ENCODE measurements at places on chromosomes 11 and 22. TPM values are rescaled to one million over a fixed set of nuclear protein-coding genes. Genes with fewer than 3 reads are reported as not detected.

The CHRM1 gene
- total RNA-seq = not detected

The SLC17A6 gene
- total RNA-seq = not detected

DNA sequence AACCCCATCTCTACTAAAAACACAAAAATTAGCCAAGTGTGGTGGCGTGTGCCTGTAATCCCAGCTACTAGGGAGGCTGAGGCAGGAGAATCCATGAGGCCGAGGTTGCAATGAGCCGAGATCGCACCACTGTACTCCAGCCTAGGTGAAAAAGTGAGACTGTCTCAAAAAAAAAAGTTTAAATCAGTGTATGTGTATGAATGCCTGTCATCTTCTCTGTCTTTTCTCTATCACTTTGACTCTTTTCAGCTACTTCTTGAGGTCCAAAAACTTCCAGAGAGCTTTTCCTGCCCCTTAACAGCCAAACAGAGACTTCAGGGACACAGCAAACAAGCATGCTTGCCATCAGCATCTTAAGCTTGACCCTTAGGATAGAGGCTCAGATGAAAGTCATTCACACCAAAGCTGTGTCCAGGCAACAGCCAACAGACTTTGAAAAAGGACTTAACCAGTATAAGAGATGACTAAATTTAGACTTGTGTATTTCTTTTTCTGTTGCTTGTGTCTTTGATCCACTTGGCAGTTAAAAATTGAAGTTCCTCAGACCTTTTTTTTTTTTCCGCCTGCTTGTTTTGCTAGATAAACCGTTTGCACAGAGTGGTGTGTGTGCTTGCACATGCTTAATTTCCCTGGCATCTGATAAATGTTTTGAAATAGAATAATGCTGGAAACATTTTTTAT, 151.9 kb downstream of the DBX1 start:
- no peaks in the 10 kb centered on the region for H3K27me3 ChIP-seq
- H3K4me1 ChIP-seq = no peaks in the 10 kb centered on the region
- H3K4me3 ChIP-seq = no peak overlapping the region
- no peaks in the 10 kb centered on the region for H3K36me3 ChIP-seq

DNA sequence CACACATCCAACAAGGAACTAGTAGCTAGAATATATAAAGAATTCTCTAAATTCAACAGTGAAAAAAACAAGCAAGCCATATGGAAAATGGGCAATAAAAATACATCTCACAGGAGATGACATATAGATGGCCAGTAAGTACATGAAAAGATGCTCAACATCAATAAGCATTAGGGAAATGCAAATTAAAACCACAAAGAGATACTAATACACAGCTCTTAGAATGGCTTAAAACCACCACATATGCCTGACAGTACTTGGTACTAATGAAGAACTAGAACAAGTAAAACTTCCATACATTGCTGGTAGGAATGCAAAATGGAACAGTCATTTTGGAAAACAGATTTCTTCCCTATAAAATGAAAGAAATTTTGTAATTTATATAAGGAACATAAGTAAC, 71.6 kb upstream of the GAB2 start:
- DNase-seq = no peak
- no peaks in the 10 kb centered on the region for H3K4me1 ChIP-seq
- H3K27me3 ChIP-seq = no peaks in the 10 kb centered on the region
- H3K36me3 ChIP-seq = peaks cover 2% of the 10 kb centered on the region
- H3K27ac ChIP-seq = no peak overlapping the region
- H3K4me3 ChIP-seq = no peak overlapping the region

DNA sequence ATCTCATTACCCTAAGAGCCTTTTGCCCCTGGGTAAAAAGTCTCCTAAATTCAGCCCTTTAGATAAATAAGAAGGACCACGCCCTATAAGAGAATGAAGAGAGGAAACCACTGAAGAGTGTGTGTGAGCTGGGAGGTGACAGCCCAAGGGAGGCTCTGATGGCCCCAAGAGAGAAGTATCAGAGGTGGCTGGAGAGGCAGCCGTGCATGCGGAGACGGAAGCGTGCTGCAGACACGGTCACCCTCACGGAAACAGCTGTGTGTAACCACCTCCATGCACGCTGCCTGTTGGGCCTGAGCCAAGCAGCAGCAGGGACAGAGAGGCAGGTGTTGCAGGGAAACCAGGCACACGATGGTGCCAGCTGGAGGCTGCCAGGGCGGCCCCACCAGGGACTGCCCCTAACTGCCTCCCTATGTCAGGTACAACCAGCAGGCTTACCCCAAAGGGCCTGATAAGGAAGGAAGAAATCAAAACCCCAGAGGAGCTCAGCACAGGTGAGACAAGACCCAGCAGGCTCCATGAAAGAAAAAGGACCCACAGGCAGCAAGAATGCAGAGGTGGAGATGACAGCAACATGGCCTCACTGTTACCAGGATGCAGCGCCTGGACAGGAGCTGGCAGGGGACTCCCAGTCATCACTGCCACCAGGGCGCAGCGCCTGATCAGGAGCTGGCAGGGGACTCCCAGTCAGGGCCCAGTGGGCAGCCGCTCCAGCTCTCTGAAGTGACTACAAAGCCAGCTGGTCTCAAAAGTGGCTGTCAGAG, 7.8 kb downstream of the LARGE2 start:
- H3K4me1 ChIP-seq = no peaks in the 10 kb centered on the region
- no peak for DNase-seq
- H3K27me3 ChIP-seq = no peaks in the 10 kb centered on the region
- H3K27ac ChIP-seq = no peak overlapping the region
- H3K4me3 ChIP-seq = no peak overlapping the region
- H3K36me3 ChIP-seq = peaks cover 9% of the 10 kb centered on the region

DNA sequence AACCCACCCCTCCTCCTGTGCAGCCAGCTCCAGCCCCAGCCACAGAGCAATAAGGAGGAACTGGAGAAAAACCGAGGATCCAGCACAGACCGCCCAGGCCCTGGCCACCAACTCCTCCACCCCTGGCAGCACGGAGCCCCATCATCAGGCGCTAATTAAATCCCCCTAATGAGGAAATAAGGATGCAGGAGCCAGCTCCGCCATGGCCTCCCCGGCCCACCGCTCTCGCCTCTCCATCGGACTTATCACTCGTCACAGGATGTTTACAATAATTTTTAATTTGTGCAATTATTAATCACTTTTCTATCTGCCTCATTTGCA, 42.6 kb downstream of the BUD13 start:
- H3K27ac ChIP-seq = no peak overlapping the region
- H3K4me1 ChIP-seq = peaks cover 2% of the 10 kb centered on the region
- no peaks in the 10 kb centered on the region for H3K36me3 ChIP-seq
- H3K4me3 ChIP-seq = no peak overlapping the region
- DNase-seq = no peak

All from astrocyte (in vitro differentiated cells and primary cell).